H54 (cell line): ENCODE measurements at places on chromosomes 3 and 15.

- no peak for DNase-seq
Measured at GRCh38 chr15:27693280-27693679, 405.8 kb downstream of the OCA2 start.

- no peak for DNase-seq
Measured at GRCh38 chr3:25449857-25450256, 21.8 kb downstream of the RARB start.

DNA sequence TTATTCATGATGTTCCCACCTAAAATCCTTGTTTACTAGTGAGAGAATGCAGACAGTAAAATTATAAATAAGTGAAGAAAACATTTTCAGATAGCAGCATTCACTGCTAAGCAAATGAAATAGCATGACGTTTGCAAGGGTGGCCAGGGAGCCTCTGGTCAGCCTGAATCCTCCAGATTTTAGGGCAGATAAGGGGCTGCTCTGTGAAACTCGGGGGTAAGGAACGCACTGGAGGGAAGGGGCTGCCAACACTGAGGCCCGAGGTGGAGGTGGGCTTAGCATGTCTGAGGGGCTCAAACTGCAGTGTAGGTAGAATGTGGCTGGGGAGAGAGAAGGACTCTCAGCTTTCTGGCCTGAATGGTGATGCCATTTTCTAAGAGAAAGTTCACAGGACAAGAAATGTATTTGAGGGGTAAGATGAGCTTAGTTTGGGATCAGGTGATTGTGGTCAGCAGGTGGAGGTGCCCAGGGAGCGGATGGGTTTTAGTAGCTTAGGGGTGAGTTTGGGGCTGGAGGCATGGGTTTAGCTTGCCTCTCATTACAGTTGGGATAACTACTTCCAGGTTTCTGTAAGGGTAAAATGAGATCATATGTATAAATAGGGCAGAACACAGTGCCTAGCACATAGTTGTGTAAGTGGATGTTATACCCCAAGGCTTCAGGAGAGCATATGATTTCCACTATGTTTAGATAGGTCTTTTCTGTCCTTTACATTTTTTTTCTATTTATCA, 20.5 kb downstream of the GPR171 start:
- no peak for DNase-seq

DNA sequence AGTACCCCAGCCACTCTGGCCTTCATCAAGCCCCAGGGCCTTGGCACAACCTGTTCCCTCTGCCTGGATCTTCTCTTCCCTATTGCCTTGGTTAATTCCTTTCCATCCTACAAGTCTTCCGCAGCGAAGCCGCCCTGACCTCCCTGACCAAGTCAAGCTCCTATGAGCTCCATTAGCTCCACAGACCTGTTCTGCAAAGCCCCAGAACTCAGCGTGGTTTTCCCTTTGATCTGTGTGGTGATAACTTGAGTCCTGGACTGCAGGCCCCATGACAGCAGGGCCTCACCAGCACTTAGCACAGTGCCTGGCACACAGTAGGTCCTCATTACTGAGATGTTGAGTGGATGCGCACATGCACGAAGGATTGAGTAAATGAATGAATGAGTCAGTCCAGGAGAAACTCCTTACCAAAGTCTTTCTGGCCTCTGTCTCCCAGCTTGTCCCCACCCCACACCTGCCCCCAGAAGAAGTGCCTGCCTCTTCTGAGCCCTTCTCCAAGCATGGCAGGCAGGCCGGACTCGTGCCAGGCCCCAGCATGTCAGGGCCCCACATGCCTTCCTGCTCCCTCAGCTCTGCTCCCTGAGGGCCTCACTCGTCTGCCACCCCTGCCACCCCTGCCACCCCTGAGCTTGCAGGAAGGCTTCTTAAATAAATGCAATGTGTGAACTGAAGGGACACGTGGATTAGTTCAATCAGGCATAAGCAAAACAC, 6.3 kb downstream of the ANPEP start:
- no peak for DNase-seq

DNA sequence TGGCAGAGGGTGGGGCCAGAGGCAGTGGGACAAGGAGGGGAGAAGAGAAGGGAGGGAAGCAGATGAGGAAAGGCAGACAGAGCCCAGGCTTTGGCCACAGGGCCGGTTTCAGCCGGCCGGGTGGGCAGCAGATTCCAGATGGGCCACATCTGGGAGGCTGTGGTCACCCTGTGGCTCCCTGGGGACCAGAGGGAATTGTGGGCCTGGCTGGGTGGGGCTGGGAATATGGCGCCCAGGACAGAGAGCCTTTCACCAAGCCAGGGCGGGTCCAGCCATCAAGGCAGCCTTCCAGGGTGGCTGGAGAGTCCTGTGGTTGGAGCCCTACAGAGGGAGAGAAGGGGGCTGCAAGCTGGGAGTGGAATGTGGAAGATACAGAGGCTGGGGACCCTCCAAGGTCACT, 18.9 kb downstream of the PTH1R start:
- DNase-seq, result no peak

DNA sequence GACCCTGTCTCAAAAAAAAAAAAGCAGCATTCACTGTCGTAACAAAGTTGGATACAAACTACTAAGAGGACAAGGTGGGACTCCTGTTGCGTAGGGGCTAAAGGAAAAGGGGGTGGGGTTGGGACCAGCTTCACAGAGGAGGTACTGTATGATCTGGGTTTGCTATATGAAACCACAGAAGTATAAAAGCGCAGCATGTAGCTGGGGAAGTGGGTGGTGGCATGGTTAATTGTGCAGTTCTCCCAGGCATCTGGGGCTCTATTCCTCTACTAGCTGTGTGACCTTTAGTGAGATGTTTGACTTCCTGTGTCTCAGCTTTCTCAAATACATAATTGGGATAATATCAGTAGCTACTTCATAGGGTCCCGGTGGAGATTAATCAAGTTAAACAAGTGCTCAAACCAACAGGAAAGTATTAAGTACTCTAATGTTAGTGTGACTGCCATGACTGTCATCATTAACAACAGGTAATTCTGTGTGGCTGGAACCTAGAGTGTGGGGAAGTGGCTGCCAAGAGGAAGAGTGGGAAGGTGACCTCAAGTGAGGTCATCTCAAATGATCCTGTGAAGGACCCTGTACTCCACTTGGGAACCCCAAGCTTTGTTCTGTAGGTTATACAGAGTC, 11.5 kb downstream of the PARP16 start:
- DNase-seq, result no peak

GRCh38 chr3:122577409-122578031, at the start of gene PARP15:
Gene PARP15 (plus strand): TSS chr3:122577650. CDS start chr3:122577668, 18 bp downstream.
- DNase-seq, result no peak

GRCh38 chr3:13025778-13026518, 47.3 kb downstream of the IQSEC1 start:
- DNase-seq, result no peak

DNA sequence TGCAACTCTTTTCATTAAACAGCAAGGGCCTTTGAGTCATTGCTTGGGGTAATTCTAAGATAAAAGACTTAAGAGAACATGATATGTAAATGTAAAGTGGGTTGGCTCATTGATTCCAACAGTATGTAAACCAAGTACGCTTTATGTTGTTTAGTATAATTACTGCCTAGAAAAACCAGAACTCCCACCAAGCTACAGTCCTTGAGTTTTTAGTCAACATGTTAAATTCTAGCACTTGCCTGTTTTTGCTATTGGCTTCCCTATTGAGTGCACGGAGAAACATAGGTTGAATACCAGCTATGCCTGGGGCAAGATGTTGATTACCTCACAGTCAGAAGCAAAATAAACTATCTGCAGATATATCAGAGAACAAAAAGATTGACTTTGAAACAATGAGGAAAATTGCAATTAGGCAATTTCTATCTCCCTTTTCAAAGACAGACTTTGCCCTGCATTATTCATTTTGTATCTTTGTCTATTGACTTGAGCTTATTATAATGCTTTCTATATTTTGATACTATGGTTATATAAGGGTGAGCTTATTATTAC, 179.3 kb downstream of the ZPLD1 start:
- no peak for DNase-seq

DNA sequence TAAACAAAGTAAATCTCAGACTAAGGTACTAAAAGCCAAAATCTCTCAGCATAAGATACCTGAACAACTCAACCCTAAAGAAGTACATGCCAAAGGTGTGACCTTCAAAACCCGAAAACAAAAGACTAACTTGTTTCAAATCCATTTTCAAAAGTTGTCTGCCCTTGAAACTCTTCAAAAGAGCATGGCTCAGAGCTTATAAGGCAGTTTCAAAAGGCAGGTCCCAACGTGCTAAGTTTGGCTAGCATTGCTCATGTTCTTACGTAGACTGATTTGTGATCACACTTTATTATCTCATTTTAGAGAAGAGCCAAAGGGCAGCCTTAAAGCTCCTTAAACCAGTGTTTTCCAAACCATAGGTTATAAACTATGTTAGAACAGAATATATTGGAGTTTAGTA, 112.2 kb downstream of the FEZF2 start:
- DNase-seq, result no peak

DNA sequence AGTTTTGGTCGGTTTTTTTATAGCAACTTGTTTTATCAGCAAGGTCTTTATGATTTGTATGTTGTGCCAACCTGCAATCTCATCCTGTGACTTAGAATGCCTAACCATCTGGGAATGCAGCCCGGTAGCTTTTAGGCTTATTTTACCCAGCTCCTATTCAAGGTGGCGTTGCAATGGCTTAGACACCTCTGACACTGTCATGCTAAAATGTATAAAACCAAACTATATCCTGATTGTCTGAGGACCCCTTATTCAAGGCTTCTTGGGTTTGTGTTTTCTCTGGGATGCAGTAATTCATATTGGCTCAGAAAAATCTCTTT, 209.0 kb upstream of the ALCAM start:
- no peak for DNase-seq

- DNase-seq, result no peak
Measured at GRCh38 chr3:190378240-190378891, 9.6 kb upstream of the CLDN16 start.

GRCh38 chr3:124118397-124118796, 126.5 kb upstream of the ROPN1 start:
- DNase-seq, result no peak

GRCh38 chr15:71585159-71585558, 225.2 kb upstream of the NR2E3 start:
- DNase-seq, result no peak

DNA sequence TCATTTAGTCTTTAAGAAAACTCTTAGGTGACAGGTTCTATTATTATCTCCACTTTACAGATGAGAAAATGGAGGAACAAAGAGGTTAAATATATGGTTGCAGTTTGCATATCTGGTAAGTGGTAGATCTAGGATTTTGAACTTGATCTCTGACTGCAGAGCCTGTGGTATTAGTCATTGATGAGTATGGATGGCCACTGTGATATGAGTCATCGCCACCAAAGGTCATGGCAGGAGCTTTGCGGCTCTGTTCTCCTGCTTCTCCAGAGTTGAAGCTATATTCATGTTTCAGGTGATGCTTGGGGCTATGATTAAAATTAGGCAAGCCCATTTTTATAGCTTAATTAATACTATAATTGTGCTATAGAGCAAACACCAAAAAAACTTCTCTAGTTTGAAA, 306.2 kb upstream of the DPPA4 start:
- DNase-seq, result peak; percentile 48

GRCh38 chr3:16802389-16802788, 82.4 kb upstream of the PLCL2 start:
- DNase-seq, result no peak
